Hematopoietic multipotent progenitor cell treated with erythropoietin and hydrocortisone succinate and interleukin-3 and kit ligand, for 8 days (in vitro differentiated cells): ENCODE measurements at places on chromosomes 7 and 10.

- DNase-seq, result no peak
These were observed 168.0 kb downstream of the ZNF438 start for GRCh38 chr10:30863516-30864210.

GRCh38 chr7:20362574-20363253, 32.0 kb downstream of the ITGB8 start:
- no peak for DNase-seq

- no peak for DNase-seq
These were observed 21.4 kb upstream of the PRKAR1B start for GRCh38 chr7:748446-748845.

DNA sequence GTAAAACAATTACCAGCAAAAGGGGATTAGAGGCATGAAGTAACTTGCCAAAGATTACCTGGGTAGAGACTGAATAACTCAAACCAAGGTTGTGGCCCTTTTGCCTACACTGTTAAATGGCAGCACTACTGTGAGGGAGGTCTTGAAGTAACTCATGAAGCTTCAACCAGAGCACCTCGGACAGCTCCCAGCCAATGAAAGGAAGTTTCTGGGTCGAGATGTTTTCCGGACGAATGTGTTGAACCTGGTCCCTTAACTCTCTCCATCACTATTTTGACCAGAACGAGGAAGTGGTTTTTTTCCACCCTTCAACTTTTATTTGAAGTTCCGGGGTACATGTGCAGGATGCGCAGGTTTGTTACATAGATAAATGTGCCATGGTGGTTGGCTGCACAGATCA, 133.6 kb upstream of the PRKCQ start:
- no peak for DNase-seq

- DNase-seq, result no peak
These were observed 15.4 kb downstream of the ADCYAP1R1 start for GRCh38 chr7:31067491-31067890.

DNA sequence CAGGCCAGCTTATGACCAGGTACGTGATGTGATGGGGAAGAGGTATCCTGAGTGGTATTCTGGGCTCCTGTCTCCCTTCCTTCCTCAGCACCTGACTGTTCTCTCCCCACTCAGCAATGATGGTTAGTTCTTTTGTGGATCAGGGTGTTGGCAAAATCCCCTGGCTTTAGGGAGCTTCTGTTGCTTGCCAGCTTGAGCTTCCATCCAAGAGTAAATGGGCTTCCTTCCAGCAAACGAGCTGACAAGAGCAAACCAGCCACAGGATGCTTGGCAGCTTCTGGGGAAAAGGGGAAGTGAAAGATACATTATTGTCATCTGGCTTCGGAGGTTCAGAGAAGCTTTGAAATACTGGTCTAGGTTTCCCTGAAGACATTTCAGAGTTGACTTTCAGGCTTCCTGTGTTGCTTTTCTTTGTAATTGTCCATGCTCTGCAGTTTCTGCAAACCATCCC, 5.2 kb downstream of the DUSP5 start:
- peak; percentile 64 for DNase-seq

DNA sequence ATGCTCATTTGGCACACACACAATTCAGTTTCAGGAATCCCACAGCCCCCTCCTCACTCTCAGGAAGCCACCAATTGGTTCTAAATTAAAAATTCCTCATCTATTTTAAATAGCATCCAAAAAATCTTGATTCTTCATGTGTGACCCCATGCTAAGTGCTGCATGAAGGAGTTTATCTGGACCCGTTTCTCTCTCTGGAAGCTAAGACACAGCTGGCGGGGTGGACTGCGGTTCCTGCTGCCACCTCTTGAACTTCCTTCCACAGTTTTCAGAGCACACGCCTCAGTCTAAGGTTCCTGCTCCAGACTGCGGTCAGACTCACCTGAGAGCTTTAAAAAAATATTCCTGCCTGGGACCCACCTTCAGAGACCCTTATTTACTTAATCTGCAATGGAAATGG, 34.5 kb downstream of the LYZL1 start:
- DNase-seq, result no peak

DNA sequence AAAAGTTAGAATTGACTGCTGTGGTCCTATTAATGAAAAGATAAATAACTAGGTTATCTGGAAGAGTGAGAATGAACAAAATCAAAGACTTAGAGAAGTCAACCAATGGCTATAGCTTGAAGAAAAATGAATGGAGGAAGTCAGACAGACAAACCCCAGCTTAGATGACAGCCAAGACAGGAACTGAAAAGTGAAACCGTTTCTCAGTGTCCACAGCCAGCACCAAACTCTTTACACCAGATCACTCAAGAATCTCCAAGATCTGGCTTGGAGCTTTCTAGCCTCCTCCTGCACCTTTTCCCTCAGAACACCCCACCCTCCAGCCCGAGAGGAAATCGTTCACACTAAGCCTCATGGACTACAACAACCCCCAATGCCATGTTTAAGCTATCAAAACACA, 167.0 kb downstream of the SFMBT2 start:
- DNase-seq, result no peak

DNA sequence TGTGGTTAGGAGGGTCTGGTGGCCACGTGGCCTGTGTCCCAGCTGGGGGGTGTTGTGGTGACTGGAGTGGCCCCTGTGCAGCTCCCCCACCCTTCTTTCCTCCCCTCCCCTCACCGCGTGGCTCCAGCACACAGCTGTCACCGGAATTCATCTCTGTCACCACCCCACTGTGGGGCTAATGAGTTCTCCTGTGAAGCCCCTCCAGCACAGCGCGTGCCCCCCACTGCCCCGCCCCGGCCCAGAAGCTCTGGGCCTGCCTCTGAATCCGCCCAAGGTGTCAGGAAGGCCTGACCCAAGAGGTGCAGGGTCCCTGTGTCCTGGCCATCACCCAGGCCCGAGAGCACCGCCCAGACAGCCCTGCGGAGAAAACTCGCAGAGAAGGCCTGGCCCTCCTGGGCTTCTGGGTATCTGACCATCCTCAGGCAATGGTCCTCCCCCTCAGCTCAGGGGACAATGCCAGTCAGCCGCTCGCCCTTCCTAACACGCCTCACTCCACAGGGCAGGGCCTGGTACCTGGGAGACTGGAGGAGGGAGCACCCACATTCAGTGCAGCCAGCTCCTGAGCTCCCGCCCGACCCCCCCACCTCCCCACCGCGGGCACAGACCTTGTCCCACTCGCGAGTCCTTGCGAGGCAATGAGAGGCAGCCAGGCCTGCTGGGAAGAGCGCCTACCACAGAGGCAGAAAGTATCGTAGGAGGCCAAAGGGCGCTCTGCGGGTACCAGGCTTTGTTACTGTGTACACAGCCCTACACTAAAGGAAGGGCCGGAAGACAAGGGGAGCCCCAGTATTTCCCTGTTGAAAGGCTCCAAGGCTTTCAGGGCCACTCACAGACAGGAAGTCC, 38.2 kb downstream of the GBX1 start:
- DNase-seq, result no peak

DNA sequence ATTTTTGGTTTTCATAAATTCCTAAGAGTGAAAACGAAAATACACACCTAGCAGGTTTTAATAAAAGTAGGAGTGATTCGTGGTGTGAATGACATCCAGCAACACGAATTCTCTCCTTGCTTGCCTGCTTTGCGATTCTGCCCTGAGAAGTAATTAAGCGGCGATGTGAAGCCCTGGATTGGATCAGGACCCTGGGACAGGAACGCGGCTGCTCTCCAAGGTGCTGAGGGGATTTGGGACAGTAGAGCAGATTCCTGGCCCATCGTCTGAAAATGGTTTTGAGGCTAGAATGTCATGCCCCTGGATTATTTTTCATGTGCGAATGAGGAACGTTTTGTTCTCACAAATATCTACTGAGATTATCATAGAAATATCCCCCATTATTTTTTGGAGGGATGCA, 7.8 kb downstream of the NPS start:
- no peak for DNase-seq

- no peak for DNase-seq
These were observed 104.7 kb downstream of the SEPTIN7 start for GRCh38 chr7:35905555-35905954.

DNA sequence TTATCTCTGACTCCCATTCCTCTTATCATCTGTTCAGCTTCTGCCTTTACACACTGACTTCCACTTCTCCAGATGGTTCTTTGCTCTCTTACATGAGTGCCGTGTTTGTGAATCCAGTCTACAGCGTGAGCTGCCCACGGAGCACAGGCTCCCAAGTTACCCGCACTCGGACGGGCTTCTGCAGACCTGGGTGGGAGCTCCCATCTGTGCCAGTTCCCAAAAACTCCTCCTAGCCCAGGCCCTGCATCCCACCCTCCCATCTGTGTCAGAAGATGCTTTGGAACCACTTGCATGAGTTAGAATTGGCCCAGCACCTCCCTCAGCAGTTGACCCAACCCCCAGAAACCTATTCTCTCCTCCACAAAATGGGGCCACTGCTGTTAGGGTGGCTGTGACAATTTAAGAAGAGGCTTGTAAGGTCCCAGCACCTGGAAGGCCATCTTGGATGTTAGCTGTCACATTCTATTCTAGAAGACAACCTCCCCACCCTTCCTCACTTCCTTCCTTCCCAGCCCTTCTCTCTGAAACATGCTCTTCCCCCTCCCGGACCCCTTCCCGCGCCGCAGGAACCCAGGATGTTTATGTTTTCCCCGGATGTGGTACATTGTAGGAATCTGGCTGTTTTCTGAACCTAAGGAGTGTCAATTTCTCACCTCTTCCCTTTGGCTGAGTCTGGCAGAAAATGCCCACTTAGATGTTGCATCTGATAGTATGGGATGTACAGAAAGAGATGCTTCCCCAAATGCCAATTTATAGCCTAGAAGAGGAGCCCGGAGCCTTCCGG, 79.2 kb downstream of the CCDC3 start:
- peak; percentile 49 for DNase-seq

- peak; percentile 34 for DNase-seq
These were observed 991 bp downstream of the SEMA4G start for GRCh38 chr10:100970076-100970913.

- no peak for DNase-seq
These were observed 73.8 kb upstream of the SLF2 start for GRCh38 chr10:100838986-100839385.

GRCh38 chr10:1195828-1196227, 139.6 kb downstream of the WDR37 start:
- no peak for DNase-seq

DNA sequence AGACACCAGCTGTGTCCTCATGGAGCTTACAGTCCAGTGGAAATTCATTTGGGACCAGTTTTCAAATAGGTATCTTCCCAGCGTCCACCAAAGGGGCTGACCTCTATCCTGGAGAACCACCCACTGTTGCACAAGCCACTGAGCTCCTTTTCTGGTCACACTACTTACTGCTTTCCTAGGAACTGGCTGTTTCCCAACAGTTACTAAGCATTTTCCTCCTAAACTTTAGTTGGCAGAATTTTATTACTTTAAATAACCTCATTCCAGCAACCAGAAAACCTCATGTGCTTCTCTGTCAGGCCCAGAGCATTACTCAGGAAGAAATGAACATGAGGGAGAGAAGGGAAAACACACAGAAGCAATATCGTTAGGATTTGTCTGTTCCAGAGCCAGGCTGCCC, 183.1 kb downstream of the GPAM start:
- DNase-seq, result no peak

DNA sequence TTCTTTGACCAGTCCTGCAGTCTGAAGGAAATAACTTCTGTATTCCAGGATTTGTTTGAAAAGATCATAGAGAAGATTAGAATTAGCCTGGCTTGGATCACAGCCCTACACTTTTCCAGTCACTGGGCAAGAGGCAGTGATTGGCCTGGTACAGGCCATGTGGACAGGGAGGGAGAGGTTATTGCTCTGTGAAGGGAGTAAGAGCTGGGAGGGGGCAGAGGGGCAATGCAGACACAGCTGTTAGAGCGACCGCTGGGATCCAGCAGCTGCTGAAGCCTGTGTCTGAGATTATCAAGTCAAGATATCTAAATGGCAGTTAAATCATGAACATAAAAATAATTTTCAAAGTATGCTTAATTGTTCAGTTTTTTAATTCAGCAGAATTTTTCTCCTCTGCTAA, 257.3 kb downstream of the SDK1 start:
- DNase-seq, result no peak

- no peak for DNase-seq
These were observed 1126.1 kb upstream of the LRRN3 start for GRCh38 chr7:109964780-109965179.

DNA sequence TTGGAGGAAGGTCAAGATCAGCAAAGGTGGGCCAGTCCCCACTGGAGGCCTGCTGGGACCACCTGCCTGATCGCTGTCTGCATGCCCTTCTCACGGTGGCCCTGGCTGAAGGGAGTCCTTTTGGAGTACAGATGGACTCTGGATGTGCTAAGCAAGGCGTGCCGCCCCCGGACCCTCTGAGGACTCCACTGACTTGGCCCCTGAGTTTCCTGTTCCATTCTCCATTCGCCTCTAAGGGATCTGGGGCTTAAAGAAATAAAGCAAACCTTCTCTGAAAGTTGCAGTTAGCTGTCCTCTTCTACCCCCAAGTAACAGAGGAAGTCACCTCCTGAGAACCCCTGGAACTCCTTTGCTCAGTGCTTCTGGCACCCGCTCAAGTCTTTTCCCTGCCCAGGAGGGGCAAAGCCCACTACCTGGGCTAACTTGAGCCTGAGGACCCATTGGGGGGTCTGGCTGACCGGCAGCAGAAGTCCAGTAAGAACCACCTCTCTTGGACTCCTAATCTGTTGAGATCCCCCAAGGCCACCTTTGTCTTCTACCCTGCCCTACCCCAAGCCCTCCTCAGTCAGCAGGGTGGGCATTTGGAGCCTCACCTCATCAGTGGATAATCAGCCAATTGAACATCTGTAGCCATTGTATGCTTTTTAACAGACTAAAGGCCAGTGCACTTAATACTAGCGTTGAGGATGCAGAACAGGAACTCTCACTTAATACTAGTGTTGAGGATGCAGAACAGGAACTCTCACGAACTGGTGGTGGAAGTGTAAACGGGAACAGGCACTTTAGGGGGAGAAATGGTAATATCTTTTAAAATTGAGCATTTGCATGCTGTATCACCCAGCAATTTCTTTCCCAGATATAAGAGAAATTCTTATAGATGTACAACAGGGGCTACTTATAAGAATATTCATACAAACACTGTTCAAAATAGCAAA, 2.2 kb downstream of the TBATA start:
- DNase-seq, result no peak

DNA sequence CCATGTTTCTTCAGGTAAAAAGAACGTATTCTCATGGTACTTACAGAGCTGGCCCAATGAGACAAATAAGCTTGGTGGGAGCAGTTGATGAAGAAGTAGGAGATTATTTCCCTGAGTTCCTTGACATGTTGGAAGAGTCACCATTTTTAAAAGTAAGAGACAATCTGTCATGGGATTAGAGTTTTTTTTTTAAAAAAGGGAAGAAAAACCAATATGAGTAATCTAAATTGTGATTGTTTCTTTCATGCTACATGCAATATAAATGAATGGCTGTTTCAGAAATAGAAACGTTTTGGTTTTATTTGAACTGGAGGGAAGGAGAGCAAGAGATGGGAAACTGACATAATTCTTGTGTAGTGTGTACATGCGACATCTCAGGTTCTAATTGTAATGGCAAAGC, 32.8 kb downstream of the TMEM60 start:
- DNase-seq, result no peak

- DNase-seq, result no peak
These were observed 195.3 kb downstream of the DIP2C start for GRCh38 chr10:494149-494542.

DNA sequence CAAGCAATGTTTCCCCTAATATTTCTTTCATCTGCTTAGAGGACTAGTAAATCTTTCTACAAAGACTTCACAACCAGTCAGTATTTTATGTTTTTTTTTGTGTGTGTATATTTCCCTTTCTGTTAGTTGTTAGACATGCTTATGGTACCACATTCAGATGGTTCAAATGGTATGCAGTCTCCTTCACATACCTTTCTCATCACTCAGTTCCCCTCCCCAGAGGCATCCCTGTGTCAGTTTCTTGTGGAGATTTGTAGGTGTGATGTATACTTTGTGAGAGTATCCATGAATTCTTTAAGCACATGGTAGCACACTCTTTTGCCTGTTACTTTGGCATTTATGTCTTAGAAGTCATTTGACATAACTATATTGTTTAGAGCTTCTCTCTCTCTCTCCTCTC, 4.4 kb downstream of the ZNF485 start:
- DNase-seq, result no peak
